ENCODE measurements at places on chromosomes 4 and X. TPM values are rescaled to one million over a fixed set of nuclear protein-coding genes. Genes with fewer than 3 reads are reported as not detected.

Gene SRPX2
- total RNA-seq = not detected

Gene ADAM29
- total RNA-seq = not detected

Gene GAGE12E
- total RNA-seq = not detected

Gene NMU
- 0.90 TPM for total RNA-seq

DNA sequence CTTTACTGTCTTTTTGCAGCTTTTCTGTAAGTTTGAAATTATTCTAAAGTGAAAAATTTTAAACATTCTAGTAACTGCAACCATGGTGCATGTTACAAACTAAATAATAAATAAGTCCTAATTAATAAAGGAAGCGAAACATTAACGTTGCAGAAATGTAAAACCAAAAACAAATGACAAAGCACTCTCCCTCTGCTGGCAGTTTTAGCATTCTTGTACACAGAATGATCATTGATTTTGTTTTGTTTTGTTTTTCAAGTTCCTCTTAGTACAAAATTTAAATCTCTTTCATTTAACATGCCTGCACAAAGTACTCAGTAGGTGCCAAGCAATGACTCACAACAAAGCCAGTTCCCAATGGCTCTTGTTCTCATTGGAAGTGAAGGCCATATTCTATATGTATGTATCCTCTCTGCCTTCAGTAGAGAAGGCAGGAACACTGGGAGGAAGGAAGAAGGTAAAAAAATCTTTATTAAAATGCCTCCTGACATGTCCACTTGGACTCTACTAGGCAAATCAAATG lies 13.7 kb upstream of the TMSB4X start:
- no peak for DNase-seq

GRCh38 chr4:54368281-54369265 lies 139.5 kb downstream of the PDGFRA start:
- DNase-seq = no peak

DNA sequence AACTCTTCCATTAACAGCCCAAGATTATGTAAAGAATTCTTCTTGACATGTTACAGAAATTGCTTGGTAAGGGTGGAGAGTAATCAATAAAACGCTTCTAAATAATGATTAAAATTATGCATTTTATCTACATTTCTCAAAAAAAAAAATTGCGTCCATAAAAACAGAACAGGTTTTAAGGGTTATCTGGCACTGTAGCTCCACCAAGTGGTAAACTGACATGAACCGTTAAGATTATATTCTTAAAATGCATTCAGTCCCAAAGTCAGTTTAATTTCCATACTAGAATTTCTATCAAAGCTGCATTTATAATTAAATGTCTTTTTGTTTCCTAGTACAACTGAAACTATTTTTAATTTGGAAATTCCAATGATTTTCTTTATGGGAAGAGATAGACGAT lies 214.0 kb upstream of the UGT8 start:
- DNase-seq = no peak

- no peak for DNase-seq
Observed at GRCh38 chrX:31962256-31962655, 890.4 kb upstream of the FTHL17 start.

GRCh38 chr4:892780-893179 lies 39.3 kb downstream of the GAK start:
- no peak for DNase-seq
